Activated CD4-positive, alpha-beta T cell treated with anti-CD3 and anti-CD28 coated beads, Interleukin-2, amount 50 U/mL, for 4 hours (primary cell): ENCODE measurements at places on chromosomes 12 and 14.

- DNase-seq: no peak
Measured at GRCh38 chr14:105123064-105123665, 45.4 kb downstream of the JAG2 start.

DNA sequence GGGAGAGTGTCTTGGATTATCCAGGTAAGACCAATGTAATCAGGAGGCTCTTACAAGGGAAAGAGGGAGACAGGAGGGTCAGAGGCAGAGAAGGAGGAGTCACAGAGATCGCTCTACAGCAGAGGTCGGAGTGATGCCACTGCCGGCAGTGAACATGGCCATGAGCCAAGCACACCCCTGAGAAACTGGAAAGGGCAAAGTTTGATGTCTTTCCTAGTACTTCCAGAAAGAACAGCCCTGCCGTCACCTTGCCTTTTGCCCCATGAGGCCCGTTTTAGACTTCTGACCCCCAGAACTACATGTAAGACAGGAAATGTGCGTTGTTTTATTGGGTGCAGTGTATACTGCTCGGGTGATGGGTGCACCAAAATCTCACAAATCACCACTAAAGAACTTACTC, 133.7 kb downstream of the CALM1 start:
- DNase-seq: no peak

DNA sequence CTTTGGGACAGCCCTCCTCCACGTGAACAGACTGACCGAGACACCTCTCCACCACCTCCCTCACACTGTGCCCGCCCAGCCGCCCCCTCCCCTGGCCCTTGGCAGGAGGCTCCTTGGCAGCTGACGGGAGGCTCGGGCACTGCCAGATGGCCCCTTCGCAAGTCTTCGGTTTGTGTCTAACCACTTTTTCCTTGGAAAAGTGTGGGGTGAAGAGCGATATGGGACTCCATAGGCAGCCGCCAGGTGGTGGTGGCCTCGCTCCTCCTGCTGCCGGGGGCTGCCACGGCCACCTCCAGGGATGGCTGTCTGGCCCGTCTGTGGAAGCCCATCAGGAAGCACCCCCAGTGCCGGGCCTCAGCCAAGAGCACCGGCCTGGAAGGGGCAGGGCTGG, 58.7 kb downstream of the LRCOL1 start:
- no peak for DNase-seq

GRCh38 chr12:46915836-46916235, 90.0 kb upstream of the SLC38A4 start:
- DNase-seq: no peak

DNA sequence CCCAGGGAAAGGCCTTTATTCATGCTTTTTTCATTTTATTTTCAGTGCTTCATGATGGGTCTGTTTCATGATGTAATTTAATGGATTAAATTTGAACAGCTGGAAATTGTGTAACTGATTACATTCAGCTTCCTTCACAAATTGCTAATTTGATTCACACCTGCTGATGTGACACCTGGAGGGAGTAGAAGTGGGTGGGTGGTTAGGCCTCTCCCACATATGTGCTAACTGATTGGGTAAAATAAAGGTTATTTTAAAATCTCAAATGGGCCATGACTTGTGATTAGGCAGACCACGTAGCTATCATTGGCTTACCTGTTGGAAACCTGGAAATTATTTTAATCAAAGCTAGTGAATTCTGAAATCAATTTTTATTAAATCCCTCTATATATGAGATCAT, 142.1 kb downstream of the GXYLT1 start:
- DNase-seq: no peak

DNA sequence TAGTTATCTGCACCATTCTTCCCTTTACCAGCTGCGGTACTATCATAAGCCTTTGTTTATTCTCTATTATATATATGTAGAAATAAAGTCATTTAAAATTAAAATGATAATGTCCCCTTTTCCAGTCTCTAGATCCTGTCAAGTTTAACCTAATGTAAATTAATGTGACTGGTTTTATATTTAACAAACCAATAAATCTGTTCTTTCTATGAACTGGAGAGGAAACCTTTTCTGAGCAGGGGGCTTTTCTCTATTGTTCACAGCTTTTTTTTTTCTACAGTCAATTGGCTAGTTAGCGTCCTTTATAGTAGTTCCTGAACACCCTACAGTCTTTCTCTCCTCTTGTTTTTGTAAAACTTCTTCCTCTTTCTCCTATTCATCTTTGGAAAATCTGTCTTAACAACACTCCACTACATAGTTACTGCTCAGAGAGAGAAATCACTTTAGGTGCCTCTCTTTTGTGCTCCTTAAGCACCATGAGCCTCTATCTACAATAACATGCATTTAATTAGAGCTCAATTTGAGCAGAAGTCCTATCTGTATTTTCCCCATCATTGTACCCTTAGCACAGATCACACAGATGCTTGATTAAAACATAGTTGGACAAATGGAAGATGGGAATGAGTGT, 332.6 kb upstream of the SYT1 start:
- DNase-seq: no peak

GRCh38 chr14:105137481-105138020, 31.0 kb downstream of the JAG2 start:
- no peak for DNase-seq

- no peak for DNase-seq
Measured at GRCh38 chr14:28946267-28946666, 179.7 kb downstream of the FOXG1 start.

DNA sequence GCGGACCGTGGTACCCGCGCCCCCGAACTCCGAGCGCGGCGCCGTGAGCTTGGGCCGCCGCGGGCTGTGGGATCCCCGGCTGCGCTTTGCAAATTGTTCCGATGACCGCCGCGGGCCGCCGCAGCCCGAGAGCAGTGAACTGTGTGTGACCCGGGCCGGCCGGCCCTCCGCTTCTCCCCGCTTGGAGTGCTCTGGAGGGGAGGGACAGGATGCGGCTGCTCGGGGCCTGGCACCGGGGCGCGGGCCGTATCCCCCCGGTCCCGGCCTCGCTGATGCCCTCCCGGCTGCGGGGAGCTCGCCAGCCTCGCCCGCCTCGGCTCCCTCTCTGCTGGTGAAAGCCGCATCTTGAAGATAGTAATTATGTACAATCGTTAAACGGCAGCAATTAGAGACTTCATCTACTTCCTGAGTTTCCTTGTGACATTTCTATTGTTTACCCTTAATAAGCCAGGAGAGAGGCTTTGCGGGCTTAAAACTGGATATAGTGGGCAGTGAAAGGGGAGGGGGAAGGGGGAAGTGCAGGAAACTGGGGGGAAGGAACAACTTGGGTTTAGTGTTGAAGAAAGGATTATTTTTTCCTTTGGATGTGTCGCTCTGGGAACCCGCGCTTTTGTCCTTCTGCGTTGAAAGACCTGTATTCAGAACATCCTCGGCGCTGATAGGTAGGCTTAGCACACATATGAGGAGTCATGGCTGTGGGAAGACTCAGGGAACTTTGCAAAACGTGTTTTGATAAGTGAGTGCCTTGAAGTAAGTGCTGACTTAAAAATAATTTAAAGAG, 1.2 kb downstream of the PELI2 start:
- peak; percentile 5 for DNase-seq

- no peak for DNase-seq
Measured at GRCh38 chr12:129258781-129259318, 405.6 kb downstream of the GLT1D1 start.

- no peak for DNase-seq
Measured at GRCh38 chr14:99581374-99581773, 22.6 kb downstream of the CCDC85C start.

DNA sequence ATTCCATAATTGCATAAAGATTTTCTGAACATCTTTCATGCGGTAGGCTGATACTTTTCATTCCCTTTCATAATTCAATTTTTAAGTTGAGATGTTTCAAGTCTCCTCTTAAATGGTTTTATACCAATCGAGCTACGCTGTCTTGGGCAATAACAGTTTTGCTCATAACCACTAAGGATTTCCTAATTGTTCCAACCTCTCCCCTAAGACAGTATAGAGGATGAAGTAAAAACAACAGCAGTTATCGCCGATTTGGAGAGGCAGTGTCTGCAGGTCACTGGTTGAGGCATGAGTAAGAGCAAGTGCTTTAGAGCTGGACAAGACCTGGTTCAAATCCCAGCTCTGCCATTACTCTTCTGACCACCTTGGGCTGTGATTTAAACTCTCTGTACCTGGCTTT, 6.9 kb upstream of the MED13L start:
- no peak for DNase-seq

GRCh38 chr12:2094597-2094996, 41.8 kb downstream of the CACNA1C start:
- no peak for DNase-seq

DNA sequence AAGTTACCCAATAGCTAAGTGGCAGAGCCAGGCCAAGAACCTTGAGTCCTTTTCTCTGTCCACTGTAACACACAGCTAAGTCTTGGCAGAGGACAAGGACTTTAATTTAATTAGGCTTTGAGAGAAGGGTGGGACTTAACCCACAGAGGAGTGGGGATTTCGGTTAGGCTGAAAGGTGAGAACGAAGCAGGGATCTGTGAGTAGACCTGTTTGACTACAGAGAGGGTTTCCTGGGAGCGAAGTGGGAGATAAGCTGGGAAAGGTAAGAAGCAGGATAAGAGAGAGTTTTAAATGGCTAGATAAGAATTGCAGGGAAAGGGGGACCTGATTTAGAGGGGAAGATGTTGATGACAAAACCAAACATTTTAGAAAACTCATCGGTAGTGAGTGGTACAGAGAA, 2.0 kb upstream of the PPFIBP1 start:
- DNase-seq: no peak

- DNase-seq: no peak
Measured at GRCh38 chr12:132522592-132523380, 32.8 kb downstream of the FBRSL1 start.

GRCh38 chr14:92986254-92987147, 63.6 kb downstream of the CHGA start:
- no peak for DNase-seq

DNA sequence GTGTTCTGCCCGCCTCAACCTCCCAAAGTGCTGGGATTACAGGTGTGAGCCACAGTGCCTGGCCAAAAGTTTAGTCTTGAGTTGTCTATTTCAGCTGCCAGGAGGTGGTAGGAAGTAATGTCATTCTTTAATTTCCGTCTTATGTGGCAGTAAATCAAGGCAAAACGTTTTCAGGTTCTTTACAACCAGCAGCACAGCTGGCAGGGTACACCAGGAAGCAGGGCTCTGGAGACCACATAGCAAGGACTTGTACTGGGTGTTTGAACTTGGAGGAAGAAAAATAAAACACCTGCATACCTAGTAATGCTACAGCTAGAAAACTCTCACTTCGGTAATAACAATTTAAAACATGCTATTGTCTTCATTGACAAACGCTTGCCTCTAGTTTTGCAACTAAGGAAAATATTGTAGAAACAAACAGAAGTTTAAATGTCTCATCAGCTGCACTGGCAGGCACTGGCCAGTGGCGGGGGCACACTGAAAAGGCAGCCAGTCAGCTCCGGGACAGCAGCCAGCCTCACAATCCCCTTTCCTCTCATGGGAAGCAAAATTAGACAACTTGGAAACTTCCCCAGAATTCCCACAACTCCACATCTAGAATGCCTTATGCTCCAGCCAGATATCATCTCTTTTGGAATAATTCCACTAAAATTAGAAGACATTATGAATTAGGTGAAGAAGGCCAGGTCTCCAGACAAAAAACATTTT, 72.2 kb downstream of the CLIP1 start:
- DNase-seq: no peak

GRCh38 chr14:23645812-23646647, 9.9 kb downstream of the DHRS2 start:
- DNase-seq: no peak

GRCh38 chr14:50736932-50737419, 68.9 kb upstream of the SAV1 start:
- DNase-seq: no peak

- DNase-seq: peak; percentile 78
Measured at GRCh38 chr12:48977290-48978281, 536 bp upstream of the WNT1 start.

- DNase-seq: no peak
Measured at GRCh38 chr12:42935090-42935489, 345.5 kb upstream of the PRICKLE1 start.

GRCh38 chr12:7439579-7440505, 4.1 kb downstream of the CD163L1 start:
- peak; percentile 1 for DNase-seq

DNA sequence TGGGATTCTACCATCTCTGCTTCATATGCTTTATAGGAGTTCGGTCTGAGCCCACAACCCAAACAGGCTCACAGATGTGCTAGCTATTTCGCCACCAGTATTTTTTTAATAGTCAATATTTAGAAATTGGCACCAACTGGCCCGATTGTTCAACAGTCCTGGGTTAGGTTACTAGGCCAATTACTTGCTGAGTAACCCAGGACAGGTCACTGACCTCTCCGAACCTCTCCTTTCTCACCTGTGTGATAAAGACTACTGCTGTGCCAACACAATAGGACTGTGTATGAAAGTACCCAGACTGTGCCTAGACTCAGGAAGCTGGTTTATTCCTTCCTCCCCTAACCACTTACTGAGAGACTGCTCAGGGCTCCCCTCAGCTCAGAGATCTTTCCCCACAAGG, 8.3 kb downstream of the BDKRB2 start:
- no peak for DNase-seq

DNA sequence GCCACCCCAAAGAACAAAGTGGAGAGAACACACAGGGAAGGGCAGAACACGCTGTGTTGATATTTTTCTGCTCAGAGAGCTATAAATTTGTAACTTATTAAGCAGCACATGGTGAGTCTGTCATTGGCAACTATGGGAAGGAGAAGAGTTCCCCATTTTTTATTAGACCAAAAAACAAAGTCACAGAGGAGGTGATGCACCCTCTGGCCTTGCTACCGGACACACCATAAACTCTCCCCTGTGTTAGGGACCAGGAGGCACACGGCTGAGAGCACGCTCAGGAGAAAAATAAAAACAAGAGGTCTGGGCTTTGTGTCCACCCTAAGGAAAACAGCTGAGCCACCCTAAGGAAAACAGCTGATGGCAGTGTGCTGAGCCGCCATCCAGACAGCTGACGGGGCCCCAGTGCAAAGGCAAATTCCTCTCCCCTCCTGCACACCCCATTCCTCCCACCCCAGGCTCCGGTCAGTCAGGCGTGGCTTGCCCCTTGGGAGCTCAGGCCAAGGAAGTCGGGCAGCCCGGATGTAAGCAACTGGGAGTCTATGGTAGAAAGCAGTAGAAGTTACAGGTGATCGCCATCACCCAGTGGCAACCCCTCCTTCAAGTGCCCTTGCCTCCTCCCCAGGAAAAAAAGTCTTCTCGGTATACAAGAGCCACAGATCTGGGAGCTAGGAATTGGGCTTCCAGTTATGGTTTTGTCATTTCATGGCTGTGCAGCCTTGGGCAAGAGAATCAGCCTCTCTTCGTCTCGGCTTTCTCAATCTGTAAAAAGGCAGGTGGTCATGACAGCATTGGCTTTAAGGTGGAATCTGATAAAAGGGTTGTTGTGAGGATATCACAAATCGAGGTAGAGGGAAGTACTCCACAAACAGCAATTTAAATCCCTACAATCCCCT, 2.4 kb downstream of the PXN start:
- no peak for DNase-seq

DNA sequence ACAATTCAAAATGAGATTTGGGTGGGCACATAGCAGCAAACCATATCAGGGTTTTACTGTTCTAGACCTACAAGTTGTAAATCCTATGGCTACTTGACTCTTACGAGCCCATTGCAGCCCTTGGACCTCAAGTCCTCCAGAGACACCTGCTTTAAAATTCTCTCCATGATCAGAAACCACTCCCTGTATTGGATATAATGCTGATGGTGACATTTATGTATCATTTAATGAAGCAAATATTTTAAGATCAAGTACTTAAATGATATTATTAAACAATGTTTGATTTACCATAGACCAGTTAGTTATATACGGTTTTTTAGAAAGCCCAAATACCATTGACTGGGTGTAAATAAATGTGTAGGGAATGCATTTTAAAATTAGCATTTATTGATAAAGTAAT, 24.2 kb downstream of the AMDHD1 start:
- DNase-seq: no peak
